ENCODE measurements at places on chromosomes 1 and 21.

DNA sequence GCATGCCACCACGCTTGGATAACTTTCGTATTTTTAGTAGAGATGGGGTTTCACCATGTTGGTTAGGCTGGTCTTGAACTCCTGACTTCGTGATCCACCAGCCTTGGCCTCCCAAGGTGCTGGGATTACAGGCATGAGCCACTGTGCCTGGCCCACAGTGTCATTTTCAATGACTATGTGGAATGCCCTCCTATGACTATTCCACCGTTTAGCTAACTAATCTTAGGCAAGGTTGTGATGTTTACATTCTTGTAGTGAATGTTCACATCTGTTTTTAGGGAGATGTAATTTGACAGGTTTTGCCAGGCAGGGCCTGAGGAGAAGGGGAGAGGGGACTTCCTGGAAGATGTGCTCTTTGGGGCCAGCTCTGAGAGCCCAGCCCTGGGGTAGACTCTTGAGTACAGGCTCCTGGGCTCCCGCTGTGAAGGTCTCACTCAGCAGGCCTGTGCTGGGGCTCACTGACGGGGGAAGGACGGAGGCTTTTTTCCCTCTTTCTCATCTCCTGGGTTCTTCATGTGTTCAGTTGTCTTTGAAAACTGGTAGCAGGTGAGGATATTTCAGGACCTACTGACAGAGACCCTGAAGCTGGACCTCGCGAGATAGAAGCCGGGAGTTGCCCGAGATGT lies 13.2 kb downstream of the COQ8A start:
- DNase-seq: peak; percentile 20

DNA sequence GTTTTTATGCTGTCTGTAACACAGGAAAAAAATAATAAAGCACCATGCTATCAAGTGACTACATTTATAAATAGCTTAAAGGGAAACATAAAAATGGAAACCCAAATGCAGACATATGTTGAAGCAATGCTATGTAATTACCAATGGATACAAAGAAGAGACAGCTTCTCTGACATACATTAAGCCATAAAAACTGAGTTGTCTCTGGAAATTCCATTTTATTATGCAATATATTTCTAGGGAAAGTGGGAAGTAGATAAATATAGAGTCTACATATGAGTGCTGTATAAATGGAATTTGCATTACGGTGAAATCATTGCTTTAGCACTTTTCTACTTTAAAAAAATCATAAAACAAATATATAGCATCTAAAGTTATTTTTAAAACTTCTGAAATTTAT lies 135.2 kb upstream of the COL11A1 start:
- DNase-seq: no peak

- DNase-seq: no peak
Measured at GRCh38 chr21:42580076-42580792, 66.6 kb downstream of the SLC37A1 start.

GRCh38 chr1:2636733-2637132 lies 3.9 kb upstream of the MMEL1 start:
- DNase-seq: no peak

DNA sequence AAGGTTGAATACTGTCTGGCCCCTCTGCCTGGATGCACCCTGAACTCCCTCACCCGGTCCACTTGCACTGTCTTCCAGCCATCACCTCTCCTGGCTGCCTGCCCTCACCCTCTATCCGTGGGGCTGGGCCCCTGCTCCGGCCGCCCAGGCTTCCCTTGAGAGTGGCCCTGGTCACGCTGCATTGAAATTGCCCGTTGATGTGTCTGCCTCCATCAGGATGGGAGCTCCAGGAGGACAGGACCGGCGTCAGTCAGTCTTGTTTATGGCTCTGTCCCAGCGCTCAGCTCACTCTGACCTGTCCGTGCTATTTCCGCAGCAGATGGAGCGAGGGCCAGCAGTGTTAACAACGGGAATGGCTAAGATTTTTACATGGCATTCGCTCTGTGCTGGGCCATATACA lies 34.9 kb downstream of the FOXO6 start:
- no peak for DNase-seq

DNA sequence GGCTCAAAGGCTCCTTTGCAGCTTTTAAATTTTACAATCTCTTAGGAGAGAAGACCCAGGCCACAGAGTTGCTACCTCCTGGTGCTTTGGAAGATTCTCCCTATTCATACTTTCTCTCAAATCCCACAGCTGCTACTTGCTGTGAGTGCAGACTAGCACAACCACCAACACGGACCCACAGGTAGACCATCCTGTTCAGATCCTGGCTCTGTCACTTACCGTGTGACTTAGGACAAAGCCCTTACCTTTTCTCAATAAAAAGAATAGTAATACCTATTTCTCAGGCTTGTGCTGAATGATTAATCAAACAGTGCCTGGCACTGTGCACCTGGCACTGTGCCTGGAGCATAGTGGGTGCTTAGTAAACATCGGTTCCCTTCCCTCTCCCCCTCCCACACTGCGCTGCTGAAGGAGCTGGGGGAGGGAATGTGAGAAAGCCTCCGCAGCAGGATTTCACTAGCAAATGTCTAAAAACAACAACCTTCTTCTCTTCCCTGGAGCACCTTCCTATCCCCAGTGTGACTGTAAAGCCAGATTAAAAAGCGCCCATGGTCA lies 81.7 kb downstream of the PGM1 start:
- no peak for DNase-seq

DNA sequence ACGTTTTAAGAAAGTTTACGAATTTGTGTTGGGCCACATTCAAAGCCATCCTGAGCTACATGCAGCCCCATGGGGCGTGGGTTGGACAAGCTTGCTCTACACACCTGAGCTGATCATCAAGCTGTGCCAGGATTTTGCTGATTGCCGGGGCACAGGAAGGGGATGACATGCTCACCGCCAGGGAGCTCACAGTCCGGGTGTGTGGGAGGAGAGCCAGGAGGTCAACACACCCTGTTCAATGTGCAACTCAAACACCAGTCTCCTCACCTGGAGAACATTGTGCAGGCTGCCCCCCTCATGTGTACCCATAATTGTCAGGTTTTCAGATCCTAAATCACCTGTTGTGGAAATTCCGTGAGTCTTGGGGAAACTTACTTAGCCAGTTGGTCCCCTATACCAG lies 969 bp downstream of the CYP4A11 start:
- no peak for DNase-seq

GRCh38 chr1:20390589-20391331 lies 95.2 kb downstream of the CAMK2N1 start:
- DNase-seq: peak; percentile 20

DNA sequence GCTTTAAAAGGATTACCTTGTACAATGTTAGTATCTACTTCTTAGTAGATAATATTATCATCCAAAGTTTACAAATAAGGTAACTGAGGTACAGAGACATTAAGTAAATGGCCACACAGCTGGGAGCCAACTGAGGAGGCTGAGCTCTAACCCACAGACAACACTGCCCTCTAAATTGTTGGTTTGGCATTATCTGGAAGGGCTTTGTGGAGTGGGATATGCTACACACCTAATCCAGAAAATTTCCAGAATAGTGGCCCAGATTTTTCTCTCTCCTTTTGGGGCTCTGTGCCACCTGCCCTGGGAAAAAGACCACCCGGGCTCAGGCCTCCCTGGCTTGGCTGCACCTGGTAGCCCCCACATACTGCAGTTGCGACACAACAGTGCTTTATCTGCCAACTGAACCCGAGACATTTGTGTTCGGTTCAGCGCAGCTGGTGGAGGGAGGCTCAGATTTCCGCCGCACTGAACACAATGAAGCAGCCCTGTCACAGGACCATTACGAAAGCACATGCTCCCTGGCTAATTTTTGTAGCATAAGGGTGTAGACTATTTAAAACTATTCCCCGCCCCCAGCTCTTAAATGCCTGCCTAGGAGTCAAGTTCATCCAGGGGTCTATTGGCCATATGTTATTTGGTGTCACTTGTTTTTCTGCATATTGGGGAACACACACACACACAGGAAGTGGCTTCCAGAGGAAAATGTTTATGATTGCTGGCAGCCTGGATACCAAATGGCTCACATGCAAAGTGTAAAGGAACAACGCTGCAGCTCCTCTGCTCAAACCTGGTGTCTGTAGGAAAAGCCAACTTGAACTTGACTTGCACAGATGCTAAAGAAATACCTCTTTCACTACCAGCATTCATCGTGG lies 92.3 kb upstream of the ESRRG start:
- DNase-seq: peak; percentile 8

DNA sequence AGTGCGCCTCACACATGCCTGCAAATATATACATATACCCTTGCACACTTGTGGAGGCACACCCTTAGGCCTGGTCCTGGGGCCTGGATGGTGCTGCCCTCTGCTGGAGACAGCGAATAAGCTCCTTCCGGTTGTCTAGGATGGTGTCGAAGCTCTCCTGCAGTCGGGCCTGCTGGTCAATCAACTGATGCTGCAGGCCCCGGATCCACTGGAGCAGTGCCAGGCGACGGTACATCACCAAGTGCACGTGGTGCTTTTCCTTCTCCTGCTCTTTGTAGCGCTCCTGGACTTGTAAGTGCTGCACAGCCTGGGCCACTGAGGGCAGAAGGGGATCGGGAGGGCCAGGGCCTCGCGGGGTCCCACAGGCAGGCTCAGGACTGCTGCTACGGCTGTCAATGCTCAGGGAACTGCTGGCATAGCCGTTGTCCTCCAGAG lies 3.1 kb downstream of the C1orf216 start:
- peak; percentile 76 for DNase-seq

- peak; percentile 43 for DNase-seq
Measured at GRCh38 chr1:161071886-161072371, 2.2 kb upstream of the ARHGAP30 start.

GRCh38 chr1:223486366-223486765 lies 93.2 kb downstream of the CCDC185 start:
- no peak for DNase-seq

GRCh38 chr1:246987083-246987690 lies 20.7 kb downstream of the ZNF695 start:
- no peak for DNase-seq

- peak; percentile 67 for DNase-seq
Measured at GRCh38 chr1:185400052-185400451, 83.0 kb upstream of the IVNS1ABP start.

- DNase-seq: no peak
Measured at GRCh38 chr1:89171067-89171438, 4.8 kb downstream of the GBP7 start.

DNA sequence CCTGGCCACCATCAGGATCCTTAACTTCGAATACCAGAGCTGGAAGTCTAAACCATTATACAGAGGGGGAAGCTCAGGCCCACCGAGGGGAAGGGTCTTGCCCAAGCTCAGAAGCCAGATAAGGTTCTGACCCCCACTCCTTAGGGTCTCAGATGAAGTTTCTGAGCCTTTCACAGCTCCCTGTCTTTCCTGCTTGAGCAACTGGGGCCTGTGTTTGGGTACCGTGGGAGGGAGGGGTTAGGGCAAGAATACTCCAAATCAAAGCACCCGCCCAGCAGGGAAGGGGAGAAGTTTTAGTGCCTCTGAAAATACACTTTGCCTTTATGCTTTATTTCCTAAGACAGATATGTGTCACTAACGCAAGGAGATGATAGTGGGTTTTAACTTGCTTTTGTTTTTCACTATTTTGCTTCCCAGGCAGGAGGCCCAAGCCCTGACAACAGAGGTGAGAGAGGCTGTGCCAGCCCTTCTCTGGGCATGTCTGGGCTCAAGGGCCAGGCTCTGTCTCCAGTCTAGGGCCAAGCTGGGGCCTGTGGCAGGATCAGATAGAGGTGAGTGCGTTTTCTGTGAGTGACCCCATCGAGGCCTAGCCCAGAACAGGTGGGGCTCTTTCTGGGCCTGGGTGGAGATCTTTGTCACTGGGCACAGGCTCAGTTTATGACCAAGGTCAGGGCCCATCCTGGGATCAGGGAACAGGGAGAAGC lies 20.5 kb upstream of the TENT5B start:
- no peak for DNase-seq

GRCh38 chr1:7610106-7610731 lies 160.9 kb upstream of the VAMP3 start:
- no peak for DNase-seq

- no peak for DNase-seq
Measured at GRCh38 chr21:46064870-46065214, 33.1 kb upstream of the COL6A2 start.

DNA sequence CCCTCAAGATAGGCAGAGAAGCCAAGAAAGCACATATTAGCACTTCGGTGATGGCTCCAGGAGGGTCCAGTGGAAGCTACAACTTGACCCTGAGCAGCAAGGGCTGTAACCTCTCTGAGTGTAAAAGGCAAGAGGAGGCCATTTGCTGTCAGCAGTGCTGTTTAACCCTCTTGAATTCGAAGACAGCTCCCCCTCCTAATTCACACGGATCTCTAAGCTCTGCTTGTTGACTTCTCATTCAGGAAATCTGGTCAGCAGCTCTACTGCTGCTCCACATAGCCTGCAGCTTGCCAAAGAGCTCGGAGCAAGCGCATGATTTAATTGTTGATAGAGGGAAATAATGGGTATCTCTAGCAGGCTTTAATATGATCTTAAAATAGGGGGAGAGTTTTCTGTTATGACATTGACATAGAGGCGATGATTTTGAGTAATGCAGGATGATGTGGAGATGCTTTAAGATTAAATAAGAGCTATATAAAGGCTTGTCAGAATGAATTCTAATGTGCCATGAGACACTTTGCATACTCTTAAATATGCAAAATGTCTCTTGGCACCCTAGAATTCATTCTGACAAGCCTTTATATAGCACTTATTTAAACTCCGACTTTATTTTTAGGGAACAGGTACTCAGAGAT lies 79.4 kb upstream of the USH2A start:
- no peak for DNase-seq

DNA sequence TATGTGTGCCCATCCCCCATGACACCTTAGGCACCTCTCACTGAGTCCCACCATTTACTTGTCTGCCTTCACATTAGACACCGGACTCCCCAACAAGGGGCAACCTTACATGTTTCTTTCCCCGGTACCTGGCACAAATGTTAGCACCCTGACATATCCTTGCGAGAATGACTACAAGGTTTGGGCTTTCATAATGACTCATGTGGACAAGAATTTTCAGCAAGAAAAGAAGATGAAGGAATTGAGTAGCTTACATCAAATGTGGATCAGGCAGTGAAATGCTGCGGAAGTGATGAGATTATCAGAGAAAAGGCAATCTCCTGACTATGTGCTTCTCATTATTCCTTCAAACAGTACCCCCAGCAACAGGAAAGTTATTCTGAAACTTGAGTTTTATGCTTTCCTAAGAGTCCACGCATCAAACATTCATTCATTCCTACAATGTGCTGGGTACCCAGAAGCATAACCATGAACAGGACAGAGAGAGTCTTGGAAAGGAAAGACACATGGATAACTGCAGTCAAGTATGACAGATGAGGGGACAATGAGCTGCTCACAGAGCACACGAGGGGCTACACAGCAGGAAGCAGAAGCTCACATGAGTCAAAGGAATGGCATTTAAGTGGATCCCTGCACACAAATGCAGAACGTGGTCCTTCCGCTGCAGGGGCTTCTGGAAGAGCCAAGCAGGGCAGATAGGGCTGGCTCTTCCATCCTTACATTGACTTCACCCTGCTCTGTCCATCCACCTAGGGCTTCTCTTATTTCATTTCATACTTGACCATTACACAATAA lies 112.1 kb downstream of the PCNX2 start:
- peak; percentile 10 for DNase-seq
